ENCODE measurements at places on chromosomes 7 and 10. TPM values are rescaled to one million over a fixed set of nuclear protein-coding genes. Genes with fewer than 3 reads are reported as not detected.

The GNG11 gene
- 2.1 TPM for total RNA-seq

The PAOX gene
- total RNA-seq, result 1.7 TPM

The AGMO gene
- not detected for total RNA-seq

The TRPV5 gene
- total RNA-seq, result 0.13 TPM

The HOXA1 gene
- total RNA-seq, result 44.5 TPM

The COBL gene
- total RNA-seq, result 0.31 TPM

The CCDC126 gene
- 10.6 TPM for total RNA-seq

The TUBB8 gene
- 0.93 TPM for total RNA-seq

The TRPV6 gene
- total RNA-seq, result 0.47 TPM

The ENTPD1 gene
- 2.9 TPM for total RNA-seq

The EIF5AL1 gene
- 0.25 TPM for total RNA-seq

The OR2A25 gene
- total RNA-seq, result not detected

The HSPA12A gene
- 28.8 TPM for total RNA-seq

The PALD1 gene
- 8.5 TPM for total RNA-seq

The CALCR gene
- total RNA-seq, result 0.18 TPM

The PRLHR gene
- total RNA-seq, result 1.2 TPM

Data from motor neuron (in vitro differentiated cells).